ENCODE measurements at places on chromosomes 11 and 22. TPM values are rescaled to one million over a fixed set of nuclear protein-coding genes. Genes with fewer than 3 reads are reported as not detected.

- DNase-seq: no peak
These were observed 71.8 kb downstream of the PHF21A start for GRCh38 chr11:46049325-46049897.

DNA sequence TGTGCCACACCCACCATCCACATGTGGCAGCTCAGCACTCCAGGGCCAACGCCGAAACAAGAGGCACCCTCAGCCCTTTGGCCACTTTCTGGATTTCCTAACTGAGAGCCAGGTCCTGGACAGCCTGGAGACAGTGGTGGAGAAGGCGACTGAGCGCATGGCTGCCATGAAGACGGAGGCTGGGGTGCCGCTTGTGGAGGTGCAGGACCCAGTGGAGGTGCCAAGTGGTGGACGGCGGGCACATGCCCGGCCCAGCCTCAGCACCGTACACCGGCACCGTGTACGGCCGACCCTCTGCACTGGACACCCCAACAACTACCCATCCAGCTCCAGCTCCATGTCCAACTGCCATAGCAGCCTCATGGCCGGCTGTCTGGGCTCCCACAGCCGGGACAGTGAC is 1.5 kb downstream of the CCDC116 start:
- no peak for DNase-seq

- no peak for DNase-seq
These were observed 182.8 kb downstream of the C11orf87 start for GRCh38 chr11:109604481-109605400.

GRCh38 chr11:85822814-85823213 is 11.9 kb upstream of the SYTL2 start:
- no peak for DNase-seq

The RFPL2 gene
- not detected for total RNA-seq

All from right atrium auricular region (tissue), 2 donors.